ENCODE measurements at places on chromosomes 4 and X.
A peak's percentile ranks its signal among the peaks of the same experiment; 100 is the strongest.

GRCh38 chrX:135275973-135276372, 24.1 kb downstream of the ETDA start:
- DNase-seq, result no peak

DNA sequence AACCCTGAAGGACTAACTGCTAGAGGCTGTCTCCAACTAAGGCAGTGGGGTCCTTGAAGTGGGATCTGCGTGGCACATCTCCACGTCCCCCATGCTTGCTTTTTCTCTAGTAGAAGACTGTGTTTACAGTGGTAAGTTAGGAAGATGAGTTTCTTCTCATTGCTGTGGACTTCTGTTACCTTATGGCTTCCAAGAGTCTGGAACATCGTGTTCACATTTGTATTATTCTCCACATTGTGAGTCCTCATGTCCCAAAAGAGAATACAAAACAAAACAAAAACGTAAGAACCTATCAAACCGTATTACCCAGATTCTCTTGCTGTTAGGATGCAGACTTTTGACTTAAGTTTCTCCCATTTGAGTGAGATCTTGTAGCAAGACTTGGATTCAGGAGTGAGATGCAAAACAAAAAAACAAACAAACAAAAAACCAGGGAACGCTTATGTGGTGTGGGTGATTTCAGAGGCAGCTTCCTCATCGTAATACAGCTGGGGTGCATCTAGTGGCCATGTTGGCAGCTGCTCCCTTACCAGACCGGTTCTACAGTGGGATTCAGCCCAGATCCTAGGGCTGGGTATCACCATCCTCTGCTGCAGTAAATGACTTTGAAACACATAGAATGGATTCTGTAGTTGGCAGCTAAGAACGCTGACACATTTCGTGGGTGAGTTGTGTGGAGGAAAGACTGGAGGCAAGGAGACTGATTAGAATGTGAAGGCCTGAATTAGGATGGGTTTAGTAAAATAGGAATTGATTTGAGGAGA, 41.3 kb downstream of the TMEM131L start:
- no peak for DNase-seq

GRCh38 chrX:107323786-107324492, 117.5 kb downstream of the DNAAF6 start:
- no peak for DNase-seq

DNA sequence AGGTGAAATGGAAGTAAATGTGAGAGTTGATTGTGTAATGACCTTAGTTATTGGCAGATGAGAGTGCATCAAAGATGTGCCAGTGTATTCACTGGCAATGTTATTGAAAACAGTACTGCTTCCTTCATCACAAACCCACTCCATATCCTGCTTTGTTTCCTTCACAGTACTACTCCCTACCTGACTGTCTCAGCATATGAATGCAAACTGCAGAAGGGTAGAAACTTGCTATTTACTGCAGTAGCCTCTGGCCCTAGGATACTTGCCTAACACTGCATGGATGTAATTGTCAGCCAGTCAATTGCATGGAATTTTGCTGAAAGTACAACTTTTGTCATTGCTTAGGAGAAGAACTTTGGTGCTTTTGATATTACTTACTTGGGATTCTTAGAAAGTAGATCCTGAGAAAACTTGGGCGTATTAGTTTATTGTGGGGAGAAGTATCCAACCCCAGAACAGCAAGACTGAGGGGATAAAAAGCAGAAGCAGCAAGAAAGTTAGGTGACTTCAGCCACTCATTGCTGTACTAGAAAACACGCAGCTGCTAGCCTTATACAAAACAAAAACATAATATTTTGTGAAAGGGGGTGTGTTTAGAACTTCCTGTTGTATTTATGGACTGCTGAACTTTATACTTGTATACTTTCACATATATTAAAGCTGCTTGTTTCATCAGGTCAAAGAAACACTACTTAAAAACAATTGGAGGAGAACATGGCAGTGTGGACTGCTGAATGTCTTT, 219.0 kb downstream of the CCNG2 start:
- no peak for DNase-seq

DNA sequence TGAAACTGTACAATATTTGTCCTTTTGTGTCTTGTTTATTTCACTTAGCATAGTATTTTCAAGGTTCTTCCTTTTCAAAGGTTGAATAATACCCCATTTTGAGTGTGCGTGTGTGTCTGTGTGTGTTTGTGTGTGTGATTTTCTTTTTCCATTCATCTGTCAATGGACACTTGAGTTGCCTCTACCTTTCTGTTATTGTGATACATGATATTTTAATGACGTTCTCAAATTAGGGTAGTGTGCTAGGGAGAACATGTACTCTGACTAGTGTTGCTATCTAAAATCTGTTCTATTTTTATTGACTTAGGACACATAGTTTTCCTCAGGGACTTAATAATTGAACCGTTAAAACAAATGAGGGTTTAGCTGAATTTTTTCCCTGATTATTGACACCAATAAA, 9.9 kb downstream of the MMRN1 start:
- no peak for DNase-seq

- no peak for DNase-seq
Measured at GRCh38 chr4:149112109-149112508, 669.9 kb upstream of the NR3C2 start.

DNA sequence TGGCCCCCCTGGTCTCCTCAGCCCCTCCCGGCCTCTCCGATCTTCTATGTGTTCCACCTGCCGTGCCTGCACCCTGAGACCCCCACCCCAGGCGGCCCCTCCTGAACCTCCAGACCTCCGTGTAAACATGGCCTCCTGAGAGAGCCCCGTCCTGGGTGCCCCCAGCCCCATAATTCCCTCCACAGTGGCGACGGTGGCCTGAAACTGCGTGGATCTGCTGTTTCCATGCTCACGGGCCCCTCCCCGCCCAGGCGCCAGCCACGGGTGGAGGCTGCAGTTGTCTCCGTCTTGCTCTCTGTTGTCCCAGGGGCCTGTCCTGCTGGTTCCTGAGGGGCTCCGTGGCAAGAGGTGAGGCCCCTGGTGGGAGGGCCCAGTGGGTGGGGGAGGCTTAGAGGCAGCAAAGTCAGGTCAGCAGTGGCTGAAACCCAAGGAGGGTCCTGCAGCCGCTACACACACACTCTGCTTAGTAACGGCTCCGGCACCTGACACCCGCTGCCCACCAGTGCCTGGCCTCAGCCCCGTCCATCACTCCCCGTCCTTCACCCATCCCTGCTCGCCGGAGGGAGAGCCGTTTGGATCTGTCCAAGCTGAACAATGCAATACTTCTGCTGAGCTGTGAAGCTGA, 75.8 kb downstream of the FAM53A start:
- no peak for DNase-seq

DNA sequence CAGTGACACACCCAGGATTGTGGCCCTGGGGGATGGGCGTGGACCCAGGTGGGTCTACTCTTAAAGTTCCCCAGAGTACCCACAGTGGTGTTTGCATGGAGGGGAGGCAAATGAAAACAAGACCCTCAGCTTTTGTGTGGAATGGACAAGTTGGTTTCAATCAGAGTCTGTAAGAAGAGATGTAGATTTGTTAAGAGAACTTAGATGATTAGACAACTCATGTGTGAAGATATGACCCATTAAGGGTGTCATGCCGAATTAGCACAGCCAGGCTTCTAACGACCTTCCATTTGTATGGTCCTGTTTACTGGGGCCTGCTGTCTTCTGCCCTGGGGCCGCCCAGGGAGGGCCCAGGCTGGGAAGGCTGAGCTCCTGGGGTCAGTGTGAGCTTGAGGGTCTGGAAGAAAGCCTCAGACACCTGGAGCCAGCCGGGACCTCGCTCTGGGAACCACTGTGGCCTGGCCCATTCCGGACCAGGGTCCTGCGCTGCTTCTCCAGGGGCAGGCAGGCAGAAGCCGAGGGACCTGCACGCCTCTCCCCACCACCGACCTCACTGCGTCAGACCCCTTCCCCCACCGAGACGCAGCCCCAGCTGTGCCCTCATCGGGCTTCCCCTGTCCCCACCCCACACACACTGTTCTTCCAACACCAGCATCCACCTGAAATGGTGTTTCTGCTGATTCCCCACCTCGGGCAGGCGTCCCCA, 20.4 kb downstream of the UVSSA start:
- DNase-seq, result no peak

DNA sequence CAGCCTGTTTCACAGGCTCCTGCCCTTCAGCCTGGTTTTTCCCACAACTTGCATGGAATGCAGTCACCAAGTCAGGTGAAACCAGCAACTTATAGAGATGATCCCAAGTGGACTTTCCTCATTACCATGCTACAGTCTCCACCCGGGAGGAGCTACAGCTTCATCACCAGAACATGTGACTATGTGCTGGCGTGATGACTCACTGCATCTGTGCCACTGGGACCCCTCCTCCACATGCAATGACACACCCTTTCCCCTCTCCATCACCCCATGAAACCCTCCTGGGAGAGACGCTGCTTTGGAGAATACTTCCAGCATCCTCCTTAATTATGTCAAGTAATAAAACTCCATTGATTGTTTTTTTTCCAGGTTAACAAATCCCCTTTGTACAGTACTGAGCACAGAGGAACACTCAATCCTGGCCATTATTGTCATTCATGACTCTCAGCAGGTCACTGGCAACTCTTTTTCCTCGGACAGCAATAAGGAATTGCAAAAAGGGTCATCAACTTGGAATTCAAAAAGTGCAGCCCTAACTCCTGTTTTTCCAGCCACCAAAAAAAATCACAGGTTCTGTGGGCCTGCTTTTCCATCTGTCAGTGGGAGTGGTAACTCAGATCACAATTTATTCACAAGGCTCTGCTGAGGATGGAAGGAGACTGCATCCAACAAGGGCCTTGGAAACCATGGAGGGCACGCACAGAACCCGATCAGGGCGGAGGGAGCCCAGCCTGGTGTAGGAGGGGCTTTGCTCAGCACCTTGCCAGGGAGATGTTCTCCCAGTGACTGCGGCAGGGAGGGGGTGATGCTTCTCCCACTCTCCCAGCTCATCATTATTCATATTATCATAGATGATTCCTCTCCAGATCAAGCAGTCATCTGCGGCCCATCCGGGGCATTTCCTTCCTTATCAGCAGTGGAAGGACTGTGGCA, 17.4 kb downstream of the QDPR start:
- DNase-seq, result peak; percentile 76

DNA sequence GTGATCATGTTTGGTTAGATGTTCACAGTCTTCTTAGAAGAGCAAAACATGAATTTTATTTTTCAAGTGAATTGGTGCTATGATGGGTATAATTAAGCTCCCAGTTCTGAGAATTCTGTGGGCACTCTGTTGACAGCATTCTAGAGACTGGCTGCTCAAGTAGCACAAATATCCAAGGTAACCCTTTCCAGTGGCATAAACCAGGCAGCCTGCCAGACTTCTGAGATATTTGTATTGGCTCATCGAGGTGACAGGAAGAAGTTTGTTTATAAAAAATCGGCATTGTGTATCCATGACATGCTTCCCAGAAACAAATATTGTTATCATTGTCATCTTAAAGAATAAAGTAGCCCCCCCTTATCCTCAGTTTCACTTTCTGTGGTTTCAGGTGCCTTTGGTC, 28.3 kb downstream of the LANCL3 start:
- DNase-seq, result no peak

GRCh38 chrX:21725916-21726315, 32.0 kb downstream of the SMPX start:
- no peak for DNase-seq

DNA sequence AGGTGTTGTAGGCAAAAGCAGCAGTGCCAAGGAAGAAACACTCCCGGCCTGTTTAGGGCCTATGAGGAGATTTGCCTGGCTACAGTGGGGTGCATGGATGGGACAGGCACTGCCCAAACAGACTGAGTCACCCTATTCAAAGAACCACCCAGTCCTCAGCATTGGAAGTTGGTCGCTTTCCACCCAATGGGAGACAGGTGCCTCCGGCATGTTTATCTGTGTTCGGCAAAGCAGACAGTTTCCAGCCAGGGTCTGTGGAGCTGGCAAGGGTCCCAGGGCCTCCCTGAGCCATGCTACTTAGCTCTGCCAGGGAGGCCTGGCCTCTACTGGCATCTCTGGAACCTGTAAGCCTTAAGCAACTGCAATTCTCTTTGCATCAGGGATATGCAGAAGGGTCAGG, 165.1 kb upstream of the ATP6AP2 start:
- DNase-seq, result no peak

GRCh38 chrX:96147681-96148080, 537.0 kb upstream of the DIAPH2 start:
- no peak for DNase-seq

GRCh38 chr4:11497212-11497806, 68.6 kb upstream of the HS3ST1 start:
- no peak for DNase-seq

DNA sequence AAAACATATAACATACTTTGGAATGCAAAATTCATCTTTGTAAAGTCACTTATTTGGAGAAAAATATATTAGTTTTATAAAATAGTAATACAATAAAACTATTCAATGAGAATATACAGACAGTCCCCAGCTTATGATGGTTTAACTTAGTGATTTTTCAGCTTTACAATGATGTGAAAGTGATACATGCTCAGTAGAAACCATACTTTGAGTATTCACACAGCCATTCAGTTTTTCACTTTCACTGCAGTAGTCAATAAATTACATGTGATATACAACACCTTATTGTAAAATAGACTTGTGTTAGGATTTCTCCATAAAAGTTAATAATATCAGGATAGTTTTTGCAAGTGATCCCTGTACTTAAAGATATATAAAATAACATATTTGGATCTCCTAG, 436.0 kb downstream of the CENPC start:
- no peak for DNase-seq

- no peak for DNase-seq
Measured at GRCh38 chr4:139769364-139769763, 103.7 kb downstream of the MGST2 start.

DNA sequence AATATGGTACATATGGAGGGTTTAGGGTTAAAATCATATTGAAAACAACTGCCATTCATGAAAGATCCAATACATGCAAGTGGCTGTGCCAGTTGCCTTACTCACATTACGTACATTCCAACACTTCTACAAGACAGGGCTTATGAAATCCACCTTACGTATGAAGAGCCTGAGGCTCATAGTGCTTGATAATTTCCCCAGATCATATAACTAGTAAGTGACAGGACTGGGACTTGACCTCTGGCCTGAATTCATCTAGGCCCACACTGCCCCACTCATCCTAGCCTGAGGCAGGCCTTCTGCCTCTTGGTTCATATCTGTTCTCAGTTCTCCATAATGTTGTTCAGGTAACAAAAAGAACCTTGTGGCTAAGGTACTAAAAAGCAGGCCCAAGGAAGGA, 226.3 kb downstream of the FGF13 start:
- no peak for DNase-seq

DNA sequence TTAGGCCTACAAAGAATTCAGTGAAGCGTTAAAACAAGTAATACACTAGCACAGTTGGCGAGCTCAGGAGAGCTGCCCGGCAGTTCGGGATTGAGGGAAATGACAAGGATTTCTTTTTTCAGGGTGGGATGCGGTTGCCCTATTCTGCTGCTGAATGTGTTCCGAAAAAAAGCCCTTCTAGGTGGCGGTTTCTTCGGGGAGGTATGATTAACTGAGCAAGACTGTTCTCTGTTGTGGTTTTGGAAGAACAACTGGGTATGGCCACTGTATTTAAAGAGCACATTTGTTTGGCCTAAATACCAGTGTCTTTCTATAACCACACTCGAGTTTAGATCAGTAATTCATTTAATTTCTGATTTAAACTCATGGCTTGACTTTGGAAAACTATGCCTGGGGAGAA, 459.7 kb upstream of the FAT1 start:
- no peak for DNase-seq
